ENCODE measurements at places on chromosomes 4 and X.
A peak's percentile ranks its signal among the peaks of the same experiment; 100 is the strongest.

DNA sequence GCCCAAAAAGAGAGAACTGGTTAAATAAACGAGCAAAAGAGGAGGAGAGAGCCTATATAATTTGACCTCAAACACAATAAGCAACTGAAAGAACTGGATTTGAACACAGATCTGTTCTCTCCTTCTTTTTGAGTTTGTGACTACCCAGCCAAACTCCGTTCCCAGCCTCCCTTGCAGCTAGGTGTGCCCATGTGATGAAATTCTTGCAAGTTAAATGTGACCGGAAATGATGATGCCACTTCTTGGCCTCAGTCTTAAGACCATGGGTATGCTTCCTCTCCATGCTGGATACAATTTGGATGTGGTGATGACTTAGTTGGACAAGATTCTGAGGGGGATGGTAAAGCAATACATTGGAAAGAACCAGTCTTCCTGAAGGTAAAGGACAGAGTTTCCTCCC lies 204.1 kb downstream of the PTTG2 start:
- no peak for DNase-seq

DNA sequence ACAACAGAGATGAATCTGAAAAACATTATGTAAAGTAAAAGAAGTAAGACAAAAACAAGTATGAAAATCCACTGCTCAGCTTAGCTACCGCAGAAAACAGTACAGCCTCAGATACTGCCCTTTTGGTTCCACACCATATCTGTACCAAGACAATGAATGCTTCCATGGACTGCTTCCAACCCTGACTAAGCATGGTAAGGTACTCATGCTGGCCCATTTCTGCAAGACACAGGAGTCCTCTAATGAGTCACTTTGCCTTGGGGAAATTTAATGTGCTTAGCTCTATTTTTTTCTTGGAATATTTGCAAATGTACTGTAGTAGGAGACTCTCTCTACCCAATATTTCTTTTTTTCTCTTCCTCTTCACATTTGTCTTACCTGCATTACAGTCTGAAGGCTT lies 931.7 kb upstream of the HS3ST1 start:
- no peak for DNase-seq

DNA sequence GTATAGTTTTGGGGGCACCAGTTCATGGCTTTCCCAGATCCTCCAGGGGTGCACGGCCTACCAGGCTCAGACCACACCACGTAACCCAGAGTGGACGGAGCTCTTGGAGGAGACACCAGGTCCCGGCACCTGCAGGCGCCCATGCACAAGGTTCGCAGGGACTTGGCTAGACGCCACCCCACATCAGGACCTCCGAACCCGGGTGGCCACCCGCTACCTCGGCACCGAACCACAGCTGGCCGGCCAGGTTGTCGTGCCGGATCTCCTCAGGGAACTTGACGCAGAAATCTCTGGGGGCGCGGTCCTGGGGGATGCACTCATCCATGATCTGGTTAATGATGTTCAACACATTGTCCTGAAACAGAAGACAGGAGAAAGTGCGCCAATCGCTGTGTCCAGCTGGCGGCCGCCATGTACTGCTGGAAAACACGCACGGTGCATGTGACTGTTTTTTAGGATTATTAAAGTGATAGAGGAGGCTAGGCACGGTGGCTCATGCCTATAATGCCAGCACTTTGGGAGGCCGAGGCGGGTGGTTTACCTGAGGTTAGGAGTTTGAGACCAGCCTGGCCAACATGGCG lies 77.1 kb downstream of the ZFYVE28 start:
- DNase-seq, result no peak

GRCh38 chr4:158940271-158940670 lies 162.6 kb upstream of the RAPGEF2 start:
- no peak for DNase-seq

DNA sequence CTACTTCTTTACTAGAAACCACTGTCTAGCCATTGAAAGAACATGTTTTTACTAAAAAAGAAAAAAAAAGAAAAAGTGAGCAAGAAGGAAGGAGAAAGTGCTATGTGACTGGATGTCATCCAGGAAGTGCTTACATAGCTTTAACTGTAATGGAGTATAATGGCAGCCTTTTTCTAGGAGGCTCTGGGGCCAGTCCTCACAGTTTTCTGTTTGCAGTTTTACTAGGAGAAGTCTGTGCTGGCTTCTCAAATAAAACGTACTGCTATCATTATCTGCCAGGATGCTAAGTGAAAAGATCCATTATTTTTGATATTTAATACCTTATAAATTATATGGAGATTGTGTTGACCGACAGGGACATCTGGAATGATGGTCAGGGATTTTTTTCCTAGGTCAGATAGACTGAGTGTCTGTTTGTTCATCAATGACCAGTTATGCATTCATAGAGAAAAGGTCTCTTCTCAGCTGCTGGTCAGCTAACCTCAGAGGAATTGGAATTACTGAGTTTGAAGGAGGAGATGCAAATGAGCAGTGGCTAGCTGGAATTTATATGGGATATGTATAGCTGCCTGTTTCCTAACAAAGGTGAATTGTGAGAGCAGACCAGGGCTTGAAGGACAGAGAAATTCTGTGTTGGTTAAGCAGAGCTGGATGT lies 21.7 kb downstream of the LPAR4 start:
- DNase-seq, result no peak

- no peak for DNase-seq
Measured at GRCh38 chrX:49053223-49054072, 5.4 kb upstream of the CCDC120 start.

DNA sequence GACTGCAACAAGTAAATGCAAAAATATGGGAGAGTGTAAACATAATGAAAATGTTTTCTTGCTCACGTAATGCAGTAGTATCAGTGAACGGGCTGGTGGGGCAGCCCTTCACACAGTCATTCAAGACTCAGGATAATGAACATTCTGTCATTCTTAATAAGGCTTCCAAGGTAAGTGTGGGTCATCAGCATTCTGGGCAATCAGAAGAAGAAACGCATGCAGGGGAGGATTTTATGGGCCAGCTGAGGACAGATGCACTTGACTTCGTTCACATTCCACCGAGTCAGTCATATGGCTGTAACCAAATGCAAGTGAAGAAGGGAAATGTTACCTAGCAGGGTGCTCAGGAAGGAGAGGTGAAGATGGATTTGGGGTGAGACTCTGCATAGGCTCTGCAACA lies 68.0 kb upstream of the MAP9 start:
- no peak for DNase-seq

- DNase-seq, result no peak
Measured at GRCh38 chrX:150454083-150454482, 91.0 kb downstream of the MAMLD1 start.

DNA sequence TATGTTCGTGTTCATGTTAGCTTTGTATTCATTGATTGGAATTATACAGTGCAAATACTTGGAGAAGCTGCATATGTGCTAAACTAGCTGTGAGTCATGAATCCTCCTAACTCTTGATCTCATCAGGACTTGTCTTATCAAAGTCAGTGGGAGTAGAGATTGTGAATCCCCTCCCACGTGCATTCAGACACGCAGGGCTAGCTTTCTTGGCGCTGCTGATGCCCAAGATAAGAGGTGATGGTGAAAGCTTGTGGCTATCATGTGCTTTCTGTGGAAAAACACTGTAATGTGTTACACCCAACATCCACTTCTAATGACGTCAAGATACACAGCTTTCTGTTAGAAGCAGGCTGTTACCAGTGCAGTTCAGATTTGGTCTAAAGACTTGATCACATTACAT lies 348.7 kb upstream of the HAND2 start:
- no peak for DNase-seq

DNA sequence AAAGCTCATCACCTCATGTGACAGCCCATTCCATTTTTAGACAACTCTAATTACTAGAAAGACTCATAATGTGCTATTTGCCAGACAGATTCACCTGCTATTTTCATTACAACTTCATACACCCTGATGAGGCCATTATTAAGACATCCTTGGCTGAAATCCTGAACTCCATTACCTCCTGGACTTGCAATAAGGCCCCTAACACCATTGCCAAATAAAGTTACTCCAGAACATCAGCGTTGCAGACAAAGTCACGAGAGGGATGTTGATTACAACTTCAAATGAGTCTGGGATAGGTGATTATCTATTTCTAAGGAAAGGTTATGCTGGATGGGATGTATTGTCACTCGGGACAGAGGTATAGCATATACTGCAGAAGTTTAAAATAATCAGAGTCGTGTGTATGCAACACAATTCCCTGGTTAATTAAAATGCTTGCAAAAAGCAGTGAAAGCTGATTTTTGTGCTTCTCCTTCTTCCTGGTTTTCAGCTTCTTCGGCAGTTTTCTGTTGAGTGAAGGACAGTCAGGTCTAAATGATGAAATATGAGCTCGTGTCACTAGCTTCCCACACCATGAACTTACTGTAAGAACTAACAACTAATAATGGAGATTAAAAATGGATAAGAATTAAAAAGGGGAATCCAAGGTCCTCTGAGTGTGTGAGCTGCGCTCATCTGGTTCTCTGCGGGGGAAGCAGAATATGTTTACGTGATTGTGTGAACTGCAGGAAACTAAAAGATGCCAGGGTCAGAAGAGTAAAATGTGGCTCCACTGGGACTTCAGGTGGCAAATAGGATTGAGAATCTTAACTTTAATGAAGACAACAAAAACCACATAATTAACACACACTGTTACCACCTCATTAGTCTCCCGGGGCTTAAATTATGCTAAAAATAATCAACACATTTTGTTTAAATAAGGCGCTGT lies 17.6 kb upstream of the SOD3 start:
- no peak for DNase-seq

DNA sequence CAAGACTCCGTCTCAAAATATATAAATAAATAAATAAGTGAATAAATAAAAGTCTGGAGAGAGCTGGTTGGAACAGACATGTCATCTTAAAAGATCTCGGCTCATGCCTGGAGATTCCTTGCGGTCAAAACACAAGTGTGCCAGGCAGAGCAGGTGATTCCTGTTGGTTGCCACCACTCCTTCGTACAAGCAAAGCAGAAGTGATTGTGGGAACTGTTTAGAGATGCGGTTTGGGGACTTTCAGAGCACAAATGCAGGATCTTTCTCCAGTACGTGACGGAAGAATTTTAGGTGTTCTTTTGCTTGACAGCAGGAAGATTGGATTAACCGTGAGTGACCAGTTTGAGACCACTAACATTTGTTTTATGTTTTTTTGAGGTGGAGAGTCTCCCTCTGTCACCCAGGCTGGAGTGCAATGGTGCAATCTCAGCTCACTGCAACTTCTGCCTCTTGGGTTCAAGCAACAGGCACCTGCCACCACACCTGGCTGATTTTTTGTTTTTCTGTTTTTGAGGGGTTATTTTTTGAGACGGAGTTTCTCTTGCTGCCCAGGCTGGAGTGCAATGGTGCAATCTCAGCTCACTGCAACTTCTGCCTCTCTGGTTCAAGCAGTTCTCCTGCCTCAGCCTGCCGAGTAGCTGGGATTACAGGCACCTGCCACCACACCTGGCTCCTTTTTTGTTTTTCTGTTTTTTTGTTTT lies 2.8 kb upstream of the CRLF2 start:
- DNase-seq, result no peak

GRCh38 chr4:99379571-99379970 lies 27.0 kb upstream of the ADH1C start:
- DNase-seq, result no peak

GRCh38 chr4:56040842-56041241 lies 92.1 kb downstream of the CEP135 start:
- no peak for DNase-seq

- peak; percentile 32 for DNase-seq
Measured at GRCh38 chr4:141158219-141158618, 24.9 kb upstream of the RNF150 start.

- no peak for DNase-seq
Measured at GRCh38 chrX:12686331-12686730, 104.9 kb upstream of the PRPS2 start.

- no peak for DNase-seq
Measured at GRCh38 chr4:16572161-16572560, 326.3 kb downstream of the LDB2 start.

GRCh38 chr4:22356987-22357596 lies 158.8 kb downstream of the ADGRA3 start:
- DNase-seq, result peak; percentile 29

- no peak for DNase-seq
Measured at GRCh38 chrX:55487143-55487542, 2.5 kb downstream of the USP51 start.

DNA sequence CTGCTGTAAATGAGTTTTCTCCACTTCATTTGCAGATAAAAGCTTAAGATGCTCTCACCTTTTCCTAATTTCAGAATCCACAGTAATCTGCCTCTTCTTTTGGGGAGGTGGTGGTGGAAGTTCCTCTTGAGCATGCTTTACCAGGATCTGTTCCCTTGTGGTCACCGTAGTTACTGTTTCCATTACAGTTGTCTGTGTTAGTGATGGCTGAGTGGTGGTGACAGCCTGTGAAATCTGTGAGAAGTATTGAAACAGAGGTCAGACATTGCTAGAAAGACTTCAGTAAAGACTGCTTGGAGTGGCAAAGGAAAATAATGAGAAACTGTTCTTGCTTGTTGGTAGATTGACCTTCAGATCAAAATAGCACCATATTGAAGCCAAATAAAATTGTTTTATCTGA lies 666.2 kb downstream of the DMD start:
- no peak for DNase-seq

GRCh38 chr4:107993969-107994368 lies 4.3 kb downstream of the HADH start:
- no peak for DNase-seq

DNA sequence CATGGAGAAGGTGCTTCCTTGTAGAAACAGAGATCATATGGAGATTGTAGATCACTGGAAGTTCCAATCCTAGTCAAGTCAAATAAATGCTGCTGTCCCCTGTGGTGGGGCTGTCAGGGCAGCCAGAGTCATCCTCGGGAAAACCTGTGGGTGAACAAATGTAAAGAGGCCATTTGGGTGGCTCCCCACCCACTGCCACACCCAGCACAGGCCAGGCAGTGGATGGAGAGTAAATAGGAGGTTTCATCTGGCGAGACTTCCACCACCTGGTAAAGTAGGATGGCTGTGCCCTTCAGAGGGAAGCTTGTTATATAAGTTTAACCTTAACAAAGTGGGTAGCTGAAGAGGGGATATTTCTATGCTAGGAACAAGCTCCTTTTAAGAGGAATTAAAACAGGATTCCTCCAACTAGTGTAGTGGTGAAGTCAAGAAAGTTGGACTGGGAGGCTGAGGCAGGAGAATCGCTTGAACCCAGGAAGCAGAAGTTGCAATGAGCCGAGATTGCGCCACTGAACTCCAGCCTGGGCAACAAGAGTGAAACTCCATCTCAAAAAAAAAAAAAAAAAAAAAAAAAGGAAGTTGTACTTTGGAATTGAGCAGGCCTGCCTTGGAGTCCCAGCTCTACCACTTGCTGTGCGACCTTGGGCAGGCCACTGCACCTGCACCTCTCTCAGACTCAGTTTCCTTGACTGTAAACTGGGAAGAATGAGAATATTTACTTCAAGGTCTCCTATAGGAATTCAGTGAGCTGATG lies 273.7 kb downstream of the PTTG2 start:
- no peak for DNase-seq

DNA sequence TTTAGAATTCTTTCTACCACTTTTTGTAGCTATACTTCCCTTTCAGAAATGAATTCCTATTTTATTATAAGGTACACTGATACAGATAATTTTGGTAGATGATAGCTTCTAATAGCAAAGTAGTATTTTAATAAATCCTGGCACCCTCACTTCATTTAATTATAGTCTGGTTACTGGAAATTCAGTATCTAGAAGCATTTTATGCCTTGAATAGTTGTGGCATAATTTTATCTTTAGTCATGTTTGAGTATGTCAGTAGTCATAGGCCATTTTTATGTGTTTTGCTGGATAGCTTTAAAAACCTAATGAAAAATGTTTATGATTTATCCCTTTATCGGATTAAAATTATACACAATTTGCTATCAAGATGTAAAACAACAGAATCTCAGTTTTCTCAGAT lies 92.3 kb downstream of the DIAPH2 start:
- DNase-seq, result no peak
